Renal cortical epithelial cell (primary cell): ENCODE measurements at places on chromosomes 16 and 17. TPM values are rescaled to one million over a fixed set of nuclear protein-coding genes. Genes with fewer than 3 reads are reported as not detected.
A peak's percentile ranks its signal among the peaks of the same experiment; 100 is the strongest.

GRCh38 chr17:72642720-72643119, 449.8 kb downstream of the SLC39A11 start:
- peak; percentile 18 for DNase-seq

The ANKS4B gene
- total RNA-seq, result not detected in 2 replicates

GRCh38 chr16:30122604-30123160, 338 bp downstream of the MAPK3 start:
- DNase-seq, result no peak

GRCh38 chr16:66342294-66342900, 24.1 kb upstream of the CDH5 start:
- no peak for DNase-seq

DNA sequence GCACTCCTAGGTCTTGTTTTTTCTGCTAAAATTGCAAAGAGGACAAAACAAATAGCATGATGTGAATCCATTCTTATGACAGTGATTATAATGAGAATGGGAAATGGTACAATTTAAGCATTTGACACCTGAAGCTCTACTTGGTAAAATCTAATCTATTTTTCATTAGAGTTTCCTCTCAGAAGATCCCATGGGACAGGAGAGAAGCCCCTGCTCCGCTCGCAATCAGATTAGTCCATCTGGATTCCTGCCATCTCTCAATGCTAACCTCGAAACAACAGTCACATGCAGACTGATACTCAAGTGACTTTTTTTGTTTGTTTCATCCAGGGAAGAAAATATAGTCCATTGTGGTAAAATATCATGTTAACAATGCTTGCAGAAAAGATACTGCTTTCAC, 107.4 kb upstream of the TOM1L1 start:
- no peak for DNase-seq

The KRTAP1-1 gene
- 0.25 and 0.35 TPM in 2 replicates for total RNA-seq

GRCh38 chr17:62084585-62084984, 19.5 kb upstream of the MED13 start:
- DNase-seq, result no peak

The PNMT gene
- 0.25 TPM in 1 of 2 replicates, not detected in the other for total RNA-seq
